Activated CD8-positive, alpha-beta memory T cell treated with anti-CD3 and anti-CD28 coated beads, Interleukin-2, amount 50 U/mL, for 48 hours (primary cell): ENCODE measurements at places on chromosomes 2 and 18.

GRCh38 chr18:54388203-54389142 lies 30.8 kb downstream of the C18orf54 start:
- peak; percentile 57 for DNase-seq

GRCh38 chr2:161825429-161825828 lies 201.2 kb downstream of the SLC4A10 start:
- no peak for DNase-seq

GRCh38 chr2:130749641-130750040 lies 5.7 kb upstream of the AMER3 start:
- DNase-seq, result no peak

- DNase-seq, result no peak
These were observed 12.8 kb downstream of the TMEM127 start for GRCh38 chr2:96253006-96253405.

GRCh38 chr2:33267756-33268155 lies 208.7 kb upstream of the RASGRP3 start:
- no peak for DNase-seq

GRCh38 chr2:179811042-179811441 lies 50.4 kb downstream of the ZNF385B start:
- no peak for DNase-seq

DNA sequence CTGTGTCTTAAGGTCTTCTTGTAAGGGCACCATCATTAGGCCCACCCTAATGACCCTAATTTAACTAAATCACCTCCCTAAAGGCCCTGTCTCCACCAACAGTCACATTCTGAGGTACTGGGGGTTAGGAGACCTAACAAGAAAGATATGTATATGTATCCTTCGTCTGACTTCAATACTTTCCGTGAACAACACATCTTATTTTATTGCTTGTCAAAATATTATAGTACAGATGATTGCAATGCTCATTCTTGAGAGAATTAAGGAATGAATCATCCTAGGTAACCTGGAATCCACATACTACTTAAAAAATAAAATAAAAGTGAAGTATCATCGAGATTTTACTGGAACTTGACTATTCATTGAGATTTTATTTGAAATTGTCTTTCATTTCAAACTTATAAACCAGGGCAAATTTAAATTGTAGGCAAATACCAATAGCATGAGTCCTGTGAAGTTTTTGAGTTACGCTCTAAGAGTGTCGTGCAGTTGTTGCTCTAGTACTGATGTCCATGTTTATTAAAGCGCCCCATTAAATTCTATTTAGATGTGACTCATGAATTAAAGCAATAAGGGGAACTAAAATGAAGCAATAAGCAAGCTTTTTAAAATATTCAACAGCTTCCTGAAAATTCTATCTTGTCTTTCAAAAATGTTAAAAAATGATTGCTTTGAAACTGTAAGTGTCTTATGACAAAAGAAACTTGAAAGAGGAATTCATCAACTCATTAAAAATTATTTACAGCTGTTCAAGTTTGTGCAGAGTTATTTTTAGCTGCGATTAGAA lies 40.0 kb downstream of the CCDC102B start:
- no peak for DNase-seq

- no peak for DNase-seq
These were observed 35.7 kb upstream of the RAB1A start for GRCh38 chr2:65165558-65165957.

- no peak for DNase-seq
These were observed 261.4 kb upstream of the MEX3C start for GRCh38 chr18:51458861-51459260.

- no peak for DNase-seq
These were observed 42.8 kb downstream of the ITSN2 start for GRCh38 chr2:24317491-24317920.

DNA sequence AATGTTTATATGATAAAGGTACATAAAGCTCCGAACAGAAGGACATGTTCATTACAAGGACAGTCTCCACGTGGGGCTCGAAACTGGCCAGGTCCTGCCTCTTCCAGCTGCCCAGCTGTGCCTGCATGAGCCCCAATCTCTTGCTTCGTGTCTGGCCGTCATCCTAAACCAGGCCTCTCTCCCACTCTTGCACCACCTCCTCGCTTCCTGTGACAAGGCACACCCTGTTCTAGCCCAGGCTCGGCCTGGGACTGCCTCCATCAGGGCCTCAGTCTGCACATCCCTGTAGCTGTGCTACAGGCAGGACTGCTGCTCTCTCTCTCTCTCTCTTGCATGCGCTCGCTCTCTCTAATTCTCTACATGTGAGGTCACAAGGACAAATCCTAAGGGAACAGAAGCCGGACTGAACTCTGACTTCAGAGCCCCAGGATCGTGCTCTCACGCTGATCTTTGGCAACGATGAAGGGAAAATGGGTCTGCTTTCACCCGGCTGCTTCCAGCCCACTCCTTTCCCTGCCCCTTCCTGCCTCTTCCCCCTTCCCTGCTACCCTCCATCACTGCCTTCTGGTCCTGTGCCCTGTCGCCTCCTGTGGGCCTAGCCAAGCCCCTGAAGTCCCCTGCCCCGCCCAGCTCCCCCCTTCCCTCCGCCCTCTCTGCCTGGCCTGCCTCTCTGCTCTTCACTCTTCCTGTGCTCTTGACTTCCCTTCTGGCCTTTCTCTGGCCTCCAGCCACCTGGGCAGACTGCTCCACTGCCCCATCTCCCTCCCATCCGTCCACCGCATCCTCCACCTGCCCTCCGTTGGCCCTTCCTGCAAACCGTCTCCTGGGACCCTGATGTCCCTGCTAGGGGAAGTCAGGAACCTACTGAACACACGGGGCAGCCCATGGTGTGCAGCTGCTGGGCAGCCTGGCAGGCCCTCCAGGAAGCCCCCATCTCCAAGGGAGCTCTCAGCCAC lies 7.8 kb upstream of the GPR55 start:
- DNase-seq, result peak; percentile 51

DNA sequence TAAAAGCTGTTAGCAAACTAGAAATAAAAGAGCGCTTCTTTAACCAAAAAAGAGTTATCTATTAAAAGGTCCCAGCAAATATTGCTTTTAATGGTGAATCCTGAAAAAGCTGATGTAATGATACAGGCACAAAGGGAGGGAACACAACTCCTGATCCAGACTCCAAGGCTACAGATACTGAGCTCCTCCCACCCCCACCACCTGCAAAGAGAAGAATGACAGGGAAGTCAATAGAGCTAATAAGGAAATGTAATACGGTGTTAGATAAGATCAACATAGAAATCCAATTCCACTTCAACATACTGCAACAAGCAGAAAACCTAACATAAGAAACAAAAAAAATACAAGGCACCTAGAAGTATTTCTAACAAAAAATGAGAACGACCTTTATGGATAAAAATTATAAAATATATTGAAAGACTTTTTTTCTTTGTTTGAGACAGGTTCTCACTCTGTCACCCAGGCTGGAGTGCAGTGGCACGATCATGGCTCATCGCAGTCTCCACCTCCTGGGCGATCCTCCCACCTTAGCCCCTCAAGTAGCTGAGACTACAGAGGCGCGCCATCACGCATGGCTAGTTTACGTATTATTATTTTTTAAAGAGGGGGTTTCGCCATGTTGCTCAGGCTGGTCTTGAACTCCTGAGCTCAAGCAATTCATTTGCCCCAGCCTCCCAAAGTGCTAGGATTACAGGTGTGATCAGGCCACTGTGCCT lies 192.2 kb downstream of the HDAC4 start:
- DNase-seq, result no peak

GRCh38 chr2:113967272-113967671 lies 77.4 kb downstream of the ACTR3 start:
- no peak for DNase-seq

DNA sequence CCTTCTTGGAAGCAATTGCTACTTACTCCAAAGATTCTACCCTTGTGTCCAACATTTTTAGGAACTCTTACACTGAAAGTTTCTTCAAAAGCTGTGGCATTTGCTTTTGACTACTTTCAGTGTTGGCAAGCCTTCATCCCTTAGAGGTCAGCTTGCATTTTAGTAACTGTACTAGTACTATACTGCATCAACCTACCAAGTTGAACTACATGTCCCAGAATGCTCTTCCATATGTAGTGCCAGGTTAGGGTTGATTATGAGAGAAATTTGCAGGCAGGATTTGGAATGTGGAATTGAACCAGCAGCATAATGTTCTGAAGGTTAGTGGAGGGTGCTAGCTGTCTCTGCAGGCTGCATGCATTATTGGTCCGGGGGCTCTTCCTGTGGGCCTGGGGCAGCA lies 218.3 kb upstream of the FBXO11 start:
- DNase-seq, result no peak

DNA sequence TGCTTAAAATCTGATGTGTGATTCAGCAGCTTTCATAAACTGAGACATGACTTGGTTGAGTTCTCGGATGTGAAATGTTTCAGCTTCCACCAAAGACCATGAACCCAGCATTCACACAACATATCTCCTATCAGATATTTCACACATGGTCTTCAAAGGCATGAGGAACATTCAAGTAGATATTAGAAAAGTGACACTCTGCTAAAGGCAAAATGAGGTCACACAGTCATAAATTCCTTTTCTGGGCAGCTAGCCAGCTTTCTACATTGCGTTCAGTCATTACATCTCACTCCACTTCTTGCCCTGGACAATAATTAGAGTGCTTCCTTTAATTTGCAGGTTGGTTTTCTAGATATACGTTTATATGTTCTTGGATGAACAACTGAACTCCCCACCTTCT lies 96.7 kb downstream of the GAREM1 start:
- DNase-seq, result no peak

DNA sequence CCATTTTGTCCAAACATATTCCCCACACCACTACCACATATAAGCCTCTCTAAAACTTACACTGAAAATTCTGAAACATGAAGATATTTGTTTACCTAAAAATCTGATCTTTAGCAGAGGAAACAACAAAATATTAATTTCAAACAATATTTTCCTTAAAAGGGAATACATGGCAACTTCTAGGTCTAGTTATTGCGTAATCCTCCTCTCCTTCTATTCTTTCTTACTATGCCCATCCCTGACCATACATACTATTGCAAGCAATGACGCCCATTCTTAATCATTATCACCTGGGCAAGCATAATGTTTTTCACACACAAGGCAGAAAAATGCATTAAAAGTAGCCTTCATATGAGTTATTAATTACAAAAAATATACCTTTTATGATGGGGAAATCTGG lies 372.6 kb downstream of the ZEB2 start:
- DNase-seq, result no peak

GRCh38 chr2:234289834-234290590 lies 206.9 kb downstream of the ARL4C start:
- peak; percentile 66 for DNase-seq

DNA sequence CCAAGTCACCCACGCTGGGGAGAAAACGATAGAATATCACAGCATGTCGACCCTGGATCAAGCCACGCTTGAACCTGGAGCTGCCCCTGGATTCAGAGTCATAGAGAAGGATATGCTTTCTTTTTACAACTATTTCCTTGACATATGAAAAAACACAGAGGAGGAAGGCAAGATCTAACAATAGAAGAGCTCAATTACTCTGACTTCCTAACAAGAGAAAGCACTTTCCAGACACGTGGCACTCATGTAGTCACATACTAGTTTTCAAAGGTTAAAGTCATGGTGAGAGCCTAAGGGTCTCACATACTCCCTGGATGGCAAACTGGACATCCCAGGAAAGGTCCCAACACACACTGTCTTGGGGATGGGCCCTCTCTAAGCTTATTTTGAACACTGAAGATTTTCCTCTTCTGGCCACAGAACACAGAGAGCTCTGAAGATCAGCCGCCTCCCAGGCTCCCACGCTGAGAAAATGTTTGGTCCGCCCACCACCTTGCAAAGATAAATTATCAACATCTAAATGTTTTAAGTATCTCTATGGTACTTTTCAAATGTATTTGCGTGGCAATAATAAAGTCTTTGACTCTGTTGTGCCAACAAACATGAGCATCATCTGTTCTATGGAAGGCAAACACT lies 4.9 kb downstream of the PXDN start:
- no peak for DNase-seq

DNA sequence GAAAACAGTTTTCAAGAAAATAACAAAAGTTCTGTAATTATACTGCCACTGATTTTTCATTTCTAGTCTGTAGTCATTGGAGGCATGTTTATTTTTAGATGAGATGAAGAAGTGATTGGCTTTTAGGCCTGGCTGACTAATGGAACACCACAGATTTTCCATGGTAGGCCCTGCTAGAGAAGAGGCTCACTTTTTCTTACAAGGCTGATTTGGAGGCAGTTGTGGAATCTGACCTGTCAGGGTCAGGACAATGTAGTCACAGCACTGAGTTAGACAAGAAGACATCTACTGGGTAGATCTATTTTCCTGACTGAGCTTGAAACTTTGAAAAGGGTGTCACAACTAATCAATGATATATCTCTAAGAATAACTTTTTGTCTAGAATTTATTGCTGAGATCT lies 43.9 kb downstream of the KDM3A start:
- DNase-seq, result no peak

GRCh38 chr2:39433586-39434195 lies 3.4 kb downstream of the MAP4K3 start:
- no peak for DNase-seq

DNA sequence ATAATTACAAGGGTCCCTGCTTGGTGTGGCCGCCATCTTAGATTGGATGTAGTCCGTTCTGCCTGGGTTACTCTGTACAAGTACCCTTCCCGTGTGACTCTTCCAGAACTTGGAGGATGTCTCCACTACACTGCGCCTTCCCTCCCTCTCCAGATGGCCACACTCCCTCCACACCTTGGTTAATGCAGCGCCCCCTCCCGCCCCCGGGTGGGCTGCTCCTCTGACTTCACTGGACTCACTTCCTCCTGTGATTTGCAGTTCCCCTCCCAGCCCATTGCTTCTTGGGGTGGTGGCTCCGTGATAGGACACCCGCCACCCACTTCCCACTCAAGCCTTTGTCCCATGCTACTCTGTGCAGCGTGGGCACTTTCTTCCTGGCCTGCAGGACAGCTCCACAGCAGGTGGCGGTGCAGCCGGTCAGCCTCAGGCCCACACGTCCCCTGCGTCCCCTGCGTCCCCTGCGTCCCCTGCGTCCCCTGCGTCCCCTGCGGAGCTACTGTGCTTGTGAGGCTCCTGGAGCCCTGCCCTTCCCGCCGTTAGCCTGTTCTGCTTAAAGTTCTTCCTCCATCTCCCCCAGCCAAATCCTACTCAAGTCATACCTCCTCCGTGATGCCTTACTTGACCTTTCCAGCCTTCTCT lies 130.5 kb upstream of the SIX3 start:
- no peak for DNase-seq

DNA sequence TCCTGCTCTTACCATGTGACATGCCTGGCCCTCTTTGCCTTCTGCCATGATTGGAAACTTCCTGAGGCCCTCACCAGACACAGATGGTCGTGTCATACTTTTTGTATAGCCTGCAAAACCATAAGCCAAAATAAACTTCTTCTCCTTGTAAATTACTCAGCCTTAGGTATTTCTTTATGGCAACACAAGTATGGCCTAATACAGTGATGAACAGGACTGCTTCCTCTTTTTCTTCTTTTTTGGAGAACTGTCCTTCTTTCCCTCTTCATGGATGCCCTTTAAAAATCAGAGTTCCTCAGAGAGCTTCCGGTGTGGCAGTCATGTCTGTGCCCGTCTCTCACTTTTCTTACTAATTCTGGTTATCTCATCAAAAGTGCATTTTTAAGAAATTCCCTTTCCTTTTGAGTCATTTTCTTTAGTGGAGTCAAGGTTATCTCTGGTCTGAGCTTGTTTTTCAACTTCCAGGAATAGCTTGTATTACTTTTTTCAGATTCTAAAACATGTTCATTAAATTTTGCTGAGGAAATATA lies 9.2 kb upstream of the IL1A start:
- DNase-seq, result no peak
